Mammary epithelial cell (primary cell): ENCODE measurements at places on chromosomes 3 and 15. TPM values are rescaled to one million over a fixed set of nuclear protein-coding genes. Genes with fewer than 3 reads are reported as not detected.

GRCh38 chr15:48710952-48711495, 65.5 kb upstream of the FBN1 start:
- peak; percentile 32 for DNase-seq

GRCh38 chr15:99995543-99995942, 262.3 kb upstream of the LYSMD4 start:
- no peak for DNase-seq

DNA sequence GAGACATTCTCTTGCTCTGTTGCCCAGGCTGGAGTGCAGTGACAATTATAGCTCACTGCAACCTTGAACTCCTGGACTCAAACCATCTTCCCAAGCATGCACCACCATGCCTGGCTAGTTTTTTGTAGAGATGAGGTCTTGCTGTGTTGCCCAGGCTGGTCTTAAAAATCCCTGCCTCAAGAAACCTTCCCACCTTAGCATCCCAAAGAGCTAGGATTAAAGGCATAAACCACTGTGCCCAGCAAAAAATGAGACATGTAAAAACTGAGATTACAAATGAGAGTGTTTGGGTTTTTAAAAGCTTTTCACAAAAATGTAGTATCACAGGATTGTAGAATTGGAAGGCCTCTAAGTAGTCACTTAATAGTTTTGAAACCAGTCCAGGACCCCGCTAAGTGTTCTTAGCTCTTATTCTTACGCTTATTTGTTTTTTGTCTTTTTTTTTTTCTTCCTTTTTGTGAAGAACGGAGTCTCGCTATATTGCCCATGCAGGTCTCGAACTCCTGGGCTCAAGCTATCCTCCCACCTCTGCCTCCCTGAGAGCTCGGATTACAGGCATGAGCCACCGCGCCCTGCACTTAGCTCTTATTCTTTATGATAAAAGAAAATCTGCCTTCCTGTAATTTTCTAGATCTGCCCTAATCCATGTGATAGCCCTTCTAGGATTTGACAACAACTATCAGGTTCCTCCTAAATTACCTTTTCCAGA, 31.5 kb downstream of the KLHL18 start:
- no peak for DNase-seq

GRCh38 chr15:29039466-29040369, 153.9 kb downstream of the APBA2 start:
- DNase-seq = no peak

GRCh38 chr3:56122911-56123310, 345.4 kb downstream of the ERC2 start:
- no peak for DNase-seq

Gene ACKR2
- total RNA-seq = 0.67 TPM

Gene TGFBR2
- total RNA-seq = 117 and 149 TPM in 2 replicates

Gene GOLGA6B
- not detected in 2 replicates for total RNA-seq
